ENCODE measurements at places on chromosomes 11 and 22. TPM values are rescaled to one million over a fixed set of nuclear protein-coding genes. Genes with fewer than 3 reads are reported as not detected.

GRCh38 chr11:32829680-32830412, at the start of gene PRRG4:
PRRG4 (plus strand) TSS chr11:32829927; CDS start chr11:32830530, 603 bp downstream.
- peak within 1 kb of the TSS; percentile 47 for H3K27ac ChIP-seq
- H3K4me1 ChIP-seq: peaks cover 7% of the 10 kb centered on the region
- no peak for DNase-seq

GRCh38 chr11:7501894-7502293, 11.9 kb upstream of the PPFIBP2 start:
- DNase-seq: no peak
- H3K27me3 ChIP-seq: no peaks in the 10 kb centered on the region
- no peaks in the 10 kb centered on the region for H3K36me3 ChIP-seq
- H3K4me3 ChIP-seq: no peak overlapping the region
- no peaks in the 10 kb centered on the region for H3K4me1 ChIP-seq

The CHRNA10 gene
- total RNA-seq: 1.1 TPM

- no peak overlapping the region for H3K27ac ChIP-seq
- no peaks in the 10 kb centered on the region for H3K36me3 ChIP-seq
- H3K4me1 ChIP-seq: no peaks in the 10 kb centered on the region
- no peak overlapping the region for H3K4me3 ChIP-seq
Observed at GRCh38 chr11:71192629-71193028, 59.7 kb downstream of the SHANK2 start.

GRCh38 chr11:12243911-12244550, 133.3 kb upstream of the PARVA start:
- DNase-seq: no peak
- no peaks in the 10 kb centered on the region for H3K27me3 ChIP-seq
- H3K36me3 ChIP-seq: peaks cover 6% of the 10 kb centered on the region
- no peak overlapping the region for H3K4me3 ChIP-seq
- H3K4me1 ChIP-seq: peaks cover 15% of the 10 kb centered on the region

GRCh38 chr11:128890543-128891368, at the start of gene KCNJ5:
KCNJ5 (plus strand) TSS chr11:128891356; CDS start chr11:128911274, 19,918 bp downstream.
- H3K36me3 ChIP-seq: no peaks in the 10 kb centered on the region
- peaks cover 1% of the 10 kb centered on the region for H3K4me1 ChIP-seq
- peaks cover 41% of the 10 kb centered on the region for H3K27me3 ChIP-seq

DNA sequence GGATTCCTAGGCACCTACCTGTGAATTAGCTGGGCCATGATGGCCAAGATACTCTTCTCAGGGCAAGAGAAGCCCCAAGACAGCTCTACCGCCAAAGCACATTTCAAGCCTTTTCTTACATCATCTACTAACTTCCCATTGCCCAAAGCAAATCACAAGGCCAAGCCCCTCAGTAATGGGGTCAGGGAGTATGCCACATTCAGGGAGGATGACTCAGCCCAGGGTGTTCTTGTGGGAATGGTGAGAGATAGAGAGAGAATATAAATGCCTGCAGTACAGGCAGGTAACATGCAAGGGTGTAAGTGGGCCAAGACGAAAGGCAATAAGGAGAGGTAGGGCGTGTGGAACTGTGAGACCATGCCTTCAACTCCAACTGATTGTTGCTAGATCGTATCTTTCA, 162.5 kb upstream of the ISX start:
- no peak for DNase-seq
- no peaks in the 10 kb centered on the region for H3K27me3 ChIP-seq
- no peaks in the 10 kb centered on the region for H3K4me1 ChIP-seq
- H3K4me3 ChIP-seq: no peak overlapping the region

Measured in osteocyte (in vitro differentiated cells).